Stimulated activated CD4-positive, alpha-beta T cell treated with anti-CD3 and anti-CD28 coated beads, Interleukin-15, amount 100 ng/mL, for 48 hours (primary cell): ENCODE measurements at places on chromosomes 11 and 22.

- no peak for DNase-seq
Measured at GRCh38 chr11:34426766-34427185, 12.0 kb upstream of the CAT start.

DNA sequence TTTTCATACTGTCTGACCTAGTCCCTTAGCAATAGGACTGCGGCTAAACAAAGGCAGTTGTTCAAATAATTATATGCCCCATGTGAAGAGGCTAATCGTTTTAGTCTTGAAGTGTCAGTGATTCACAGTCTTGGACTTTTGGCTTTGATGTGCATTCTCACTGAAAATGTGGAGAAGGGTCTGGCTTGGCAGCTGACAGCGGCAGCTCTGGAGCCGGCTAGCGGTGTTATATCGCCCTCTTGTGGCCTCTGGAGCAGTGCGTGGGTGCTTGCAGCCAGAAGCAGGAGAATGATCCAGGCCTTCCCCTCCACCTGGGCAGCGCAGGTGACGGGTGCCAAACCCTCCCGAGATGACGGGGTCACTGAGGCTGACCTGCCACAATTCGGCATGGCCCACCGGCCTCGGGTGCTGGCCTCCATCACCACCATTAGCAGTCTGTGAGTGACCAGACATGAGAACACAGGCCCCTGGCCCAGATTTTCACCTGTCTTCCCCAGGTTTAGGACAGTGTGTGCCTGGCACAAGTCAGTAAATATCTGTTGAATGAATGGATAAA lies 90.3 kb upstream of the PITPNB start:
- DNase-seq, result peak; percentile 56

- DNase-seq, result no peak
Measured at GRCh38 chr11:133549826-133550225, 17.5 kb upstream of the OPCML start.

DNA sequence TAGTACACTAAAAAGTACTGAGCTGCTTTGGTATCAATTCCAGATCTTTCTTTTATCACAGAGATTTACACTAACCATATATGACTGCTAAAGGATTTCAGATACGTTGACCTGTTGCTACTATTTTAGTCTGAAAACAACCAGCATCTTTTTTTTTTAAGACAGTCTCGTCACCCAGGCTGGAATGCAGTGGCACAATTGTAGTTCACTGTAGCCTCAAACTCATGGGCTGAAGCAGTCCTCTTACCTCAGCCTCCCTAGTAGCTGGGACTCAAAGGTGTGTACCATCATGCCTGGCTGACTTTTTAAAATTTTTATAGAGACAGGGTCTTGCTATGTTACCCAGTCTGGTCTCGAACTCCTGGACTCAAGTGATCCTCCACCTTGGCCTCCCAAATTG lies 24.2 kb upstream of the L3MBTL2 start:
- no peak for DNase-seq

DNA sequence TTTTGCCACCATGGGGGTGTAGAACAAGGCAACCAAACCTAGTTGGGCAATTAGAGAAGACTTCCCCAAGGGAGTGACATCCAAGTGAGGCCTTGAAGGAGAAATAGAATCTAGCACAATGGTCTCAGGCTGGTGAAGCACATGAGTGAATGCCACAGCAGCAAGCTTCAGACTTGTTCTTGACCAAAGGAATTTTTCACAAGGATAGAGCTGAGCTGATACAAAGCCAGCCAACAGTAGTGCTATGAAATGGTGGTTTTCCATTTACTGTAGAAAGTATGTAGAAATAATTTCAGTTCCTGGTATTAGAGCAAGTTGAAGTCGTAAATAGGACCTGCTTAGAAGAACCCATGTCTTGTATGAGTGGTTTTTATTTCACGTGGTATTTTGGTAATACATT lies 148.3 kb upstream of the RASSF10 start:
- no peak for DNase-seq

DNA sequence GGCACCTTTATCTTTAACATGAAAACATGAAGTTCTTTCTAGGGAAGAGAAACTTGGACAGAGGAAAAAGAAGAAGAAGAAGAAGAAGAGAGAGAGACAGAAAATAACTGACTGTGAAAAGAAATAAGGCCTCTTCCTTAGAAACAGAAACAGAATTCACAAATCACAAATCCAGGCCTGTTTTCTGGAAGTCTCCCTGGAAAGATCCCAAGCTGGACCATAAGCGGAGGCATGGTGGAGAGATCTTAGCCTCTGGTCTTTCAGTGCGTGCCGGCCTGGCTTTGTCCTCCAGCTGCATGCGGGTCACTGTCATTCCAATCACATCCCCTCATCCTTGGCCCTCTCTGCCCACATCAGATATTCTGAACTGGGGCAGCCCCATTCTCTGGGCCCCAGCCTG lies 6.9 kb downstream of the FXYD6 start:
- DNase-seq, result no peak

DNA sequence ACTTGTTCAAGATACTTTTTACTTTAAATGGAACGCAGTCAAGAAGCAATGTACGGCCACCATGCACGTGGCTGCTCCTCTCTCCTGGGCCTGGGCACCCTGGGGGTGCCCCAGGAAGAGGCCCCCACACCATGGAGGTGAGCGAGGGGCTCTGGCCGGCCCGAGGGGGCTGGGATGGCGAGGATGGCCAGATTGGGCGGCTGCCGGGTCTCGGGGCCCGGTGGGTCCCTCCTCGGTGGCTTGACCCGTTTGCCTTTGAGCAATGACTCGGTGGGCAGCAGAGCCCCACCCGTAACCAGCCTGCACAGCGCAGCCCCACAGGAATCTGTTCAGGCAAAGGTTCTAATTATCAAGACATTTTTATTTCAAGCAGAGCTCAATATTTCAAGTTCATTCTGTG lies 167.4 kb downstream of the BRD1 start:
- no peak for DNase-seq

DNA sequence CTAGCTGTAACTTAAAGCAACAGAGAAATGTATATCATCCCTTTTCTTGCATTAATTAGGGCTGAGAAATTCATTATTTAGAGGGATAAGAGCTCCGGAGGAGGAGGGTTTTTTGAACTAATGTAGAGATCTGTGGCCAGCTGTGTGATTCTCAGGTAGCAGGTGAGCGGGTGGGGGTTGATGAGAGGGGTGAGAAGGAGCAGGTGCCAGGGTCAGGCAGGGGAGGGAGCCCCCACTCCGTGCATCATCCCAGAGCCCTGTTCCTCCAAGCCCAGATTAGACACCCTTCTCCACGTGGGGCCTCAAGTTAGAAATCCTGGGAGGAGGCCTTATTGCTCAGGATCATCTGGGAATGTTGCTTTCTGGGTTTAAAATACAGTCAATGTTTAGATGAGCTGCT lies 24.9 kb downstream of the ZBTB16 start:
- no peak for DNase-seq
